Heart left ventricle (tissue), 16 donors: ENCODE measurements at places on chromosomes 11 and 22.

DNA sequence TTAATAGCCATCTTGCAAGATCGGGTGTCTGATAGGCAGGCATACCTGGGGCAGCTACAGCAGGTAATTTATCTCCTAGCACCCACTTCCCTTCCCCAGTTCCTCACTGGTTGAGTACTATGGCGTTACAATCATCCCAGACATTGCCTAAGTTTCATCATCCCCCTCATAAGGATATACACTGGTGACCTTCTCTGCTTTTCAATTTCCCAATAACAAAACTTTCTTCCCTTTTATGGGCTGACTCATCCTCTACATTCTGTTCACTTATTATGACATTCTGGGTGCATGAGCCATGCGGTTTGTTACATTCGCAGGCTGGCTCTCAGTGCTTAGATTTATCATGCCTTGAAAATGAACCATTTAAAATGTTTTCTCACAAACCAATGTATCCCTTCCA is 5.0 kb upstream of the MRPL11 start:
- DNase-seq, result no peak

DNA sequence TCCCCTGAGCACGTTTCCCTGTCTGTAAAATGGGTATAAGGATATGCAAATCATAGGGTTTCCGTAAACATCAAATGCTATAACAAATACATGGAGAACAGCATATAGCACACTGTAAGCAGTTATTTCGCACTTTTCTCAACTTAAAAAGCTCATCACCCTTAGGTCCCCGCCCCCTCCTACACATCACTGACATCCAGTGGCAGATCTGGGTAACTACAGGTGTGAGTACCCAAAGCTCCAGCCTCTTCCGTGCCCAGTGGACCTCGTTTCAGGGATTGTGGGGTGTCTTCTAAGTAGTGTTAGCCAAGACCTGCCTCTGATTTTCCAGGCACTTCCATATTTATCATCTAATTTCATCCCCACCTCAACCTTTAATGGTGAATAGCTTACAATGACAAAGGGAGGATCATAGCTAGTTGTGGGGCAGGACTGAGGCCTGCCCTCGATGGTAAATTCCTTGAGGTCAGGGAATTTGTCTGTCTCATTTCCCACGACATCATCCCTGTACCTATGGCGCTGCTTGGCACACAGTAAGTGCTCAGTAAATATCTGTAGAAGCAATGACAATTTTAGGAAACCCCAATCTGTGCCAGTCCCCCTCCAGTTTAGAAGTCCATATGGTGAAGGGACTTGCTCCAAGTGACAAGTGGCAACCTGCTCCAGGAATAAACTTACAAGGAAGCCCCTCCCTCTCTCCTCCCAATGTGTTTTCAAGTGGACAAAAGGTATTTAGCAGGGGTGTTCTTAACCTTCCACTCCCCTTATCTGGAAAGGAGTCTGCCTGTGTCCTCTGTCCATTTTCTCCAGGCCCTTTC is 340.5 kb downstream of the TENM4 start:
- DNase-seq, result no peak

DNA sequence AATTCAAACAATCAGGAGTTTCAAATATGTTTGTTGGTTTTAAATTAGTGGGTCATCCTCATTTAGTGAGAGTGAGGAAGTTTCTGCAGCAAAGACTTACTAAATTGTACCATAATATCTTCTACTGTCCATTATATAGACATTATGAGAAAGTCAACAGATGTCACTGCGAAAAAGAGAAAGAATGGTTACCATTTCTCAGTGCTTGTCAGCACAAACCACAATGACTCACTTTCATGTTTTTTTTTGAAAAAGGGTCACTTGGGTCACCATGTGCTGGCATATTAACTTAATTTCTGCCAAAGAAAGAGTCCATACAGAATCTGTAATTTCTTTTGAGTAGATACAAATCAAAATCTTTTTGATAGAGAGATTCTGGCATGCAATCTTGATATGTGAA is 924.6 kb upstream of the FAT3 start:
- DNase-seq, result no peak

- no peak for DNase-seq
Observed at GRCh38 chr11:119120639-119121007, 757 bp upstream of the HINFP start.

DNA sequence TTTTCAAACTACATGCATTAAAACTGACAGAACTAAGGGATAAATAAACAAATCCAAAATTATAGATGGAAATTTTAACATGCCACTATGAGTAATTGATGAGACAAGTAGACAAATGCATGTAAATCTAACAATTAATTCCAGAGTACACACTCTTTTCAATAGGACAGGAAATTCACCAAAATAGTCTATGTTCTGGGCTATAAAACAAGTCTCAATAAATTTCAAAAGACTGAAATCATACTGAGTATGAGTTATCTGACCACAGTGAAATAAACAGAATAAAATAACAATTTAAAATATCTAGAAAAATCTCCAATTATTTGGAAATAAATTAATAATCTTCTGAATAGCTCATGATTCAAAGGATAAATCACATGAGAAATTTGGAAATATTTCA is 38.5 kb upstream of the ME3 start:
- no peak for DNase-seq

DNA sequence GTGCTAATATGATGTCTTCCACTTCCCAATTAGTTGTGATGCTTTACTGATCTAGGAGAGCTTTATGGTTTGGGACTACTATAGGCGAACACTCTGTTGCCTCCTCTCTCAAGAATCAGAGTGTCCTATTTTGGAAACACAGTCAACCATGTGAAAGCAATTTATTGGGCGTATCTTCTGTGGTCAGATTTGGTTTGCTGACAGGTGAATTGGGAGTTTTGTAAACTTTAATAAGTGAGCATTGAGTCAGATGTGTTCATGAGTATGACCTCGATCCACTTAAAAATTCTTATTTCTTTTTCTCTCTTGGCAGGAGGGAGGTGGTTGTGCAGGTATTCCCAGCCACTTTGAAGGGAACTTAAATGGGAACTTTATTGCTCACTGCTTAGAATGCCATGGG is 4.4 kb downstream of the CAT start:
- no peak for DNase-seq

GRCh38 chr11:119290894-119291497 is 25.9 kb downstream of the MCAM start:
- no peak for DNase-seq

DNA sequence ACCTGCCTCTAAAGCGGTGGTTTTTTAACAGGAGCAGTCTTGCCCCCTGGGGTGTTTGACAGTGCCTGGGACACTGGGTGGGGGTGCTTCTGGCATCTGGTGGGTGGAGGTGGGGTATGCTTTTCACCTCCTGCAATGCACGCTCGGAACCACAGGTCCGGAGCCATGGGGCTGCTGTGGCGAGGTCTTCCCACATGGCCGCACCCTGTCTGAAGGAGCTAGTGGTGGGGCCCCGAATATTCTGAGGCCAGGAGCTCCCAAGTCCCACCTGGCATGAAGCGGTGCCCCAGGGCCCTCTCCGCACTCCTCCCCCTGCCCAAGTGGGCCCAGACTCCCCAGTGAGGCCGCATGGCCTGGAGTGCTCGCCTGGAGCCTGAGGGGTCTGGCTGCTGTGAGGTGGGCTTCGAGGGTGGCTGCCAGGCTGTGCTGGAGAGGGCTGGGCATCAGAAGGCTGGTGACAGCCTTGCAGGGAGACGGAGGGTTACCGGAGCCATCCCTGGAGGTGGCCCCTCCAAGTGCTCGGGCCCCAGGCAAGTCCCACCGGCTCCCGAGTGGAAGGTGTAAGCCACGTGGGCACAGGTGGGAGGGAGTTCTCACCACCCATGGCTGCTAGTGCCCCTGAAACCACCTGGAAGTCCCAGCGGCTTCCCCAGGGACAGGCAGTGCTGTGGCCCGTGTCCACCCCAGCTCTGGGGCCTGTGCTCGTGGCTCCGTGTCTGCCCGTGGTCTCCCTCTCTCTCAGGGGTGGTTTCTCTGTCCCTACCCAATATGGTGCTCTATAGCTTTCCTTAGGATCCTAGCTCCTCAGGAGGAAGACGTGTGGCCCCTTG is 15.1 kb downstream of the TBX1 start:
- peak; percentile 40 for DNase-seq

DNA sequence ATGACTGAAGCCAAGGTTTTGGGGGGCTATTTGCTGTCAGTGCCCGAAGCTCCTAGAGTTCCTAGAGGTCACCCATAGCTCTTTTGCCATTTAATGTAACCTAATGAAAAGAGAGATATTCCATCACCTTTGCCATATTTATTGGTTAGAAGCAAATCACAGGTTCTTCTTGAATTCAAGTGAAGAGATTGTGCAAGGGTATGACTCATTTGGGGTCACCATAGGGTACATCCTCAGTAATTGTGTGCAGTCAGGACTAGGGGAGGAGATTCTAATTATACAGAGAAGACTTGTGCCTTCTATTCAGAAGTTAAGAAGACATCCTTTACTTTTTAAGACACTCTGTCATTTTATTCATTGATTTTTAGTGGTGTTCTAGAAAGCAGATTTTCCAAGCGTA is 6.9 kb upstream of the PRAME start:
- DNase-seq, result no peak

GRCh38 chr22:44099696-44100095 is 75.6 kb downstream of the PARVB start:
- DNase-seq, result no peak

DNA sequence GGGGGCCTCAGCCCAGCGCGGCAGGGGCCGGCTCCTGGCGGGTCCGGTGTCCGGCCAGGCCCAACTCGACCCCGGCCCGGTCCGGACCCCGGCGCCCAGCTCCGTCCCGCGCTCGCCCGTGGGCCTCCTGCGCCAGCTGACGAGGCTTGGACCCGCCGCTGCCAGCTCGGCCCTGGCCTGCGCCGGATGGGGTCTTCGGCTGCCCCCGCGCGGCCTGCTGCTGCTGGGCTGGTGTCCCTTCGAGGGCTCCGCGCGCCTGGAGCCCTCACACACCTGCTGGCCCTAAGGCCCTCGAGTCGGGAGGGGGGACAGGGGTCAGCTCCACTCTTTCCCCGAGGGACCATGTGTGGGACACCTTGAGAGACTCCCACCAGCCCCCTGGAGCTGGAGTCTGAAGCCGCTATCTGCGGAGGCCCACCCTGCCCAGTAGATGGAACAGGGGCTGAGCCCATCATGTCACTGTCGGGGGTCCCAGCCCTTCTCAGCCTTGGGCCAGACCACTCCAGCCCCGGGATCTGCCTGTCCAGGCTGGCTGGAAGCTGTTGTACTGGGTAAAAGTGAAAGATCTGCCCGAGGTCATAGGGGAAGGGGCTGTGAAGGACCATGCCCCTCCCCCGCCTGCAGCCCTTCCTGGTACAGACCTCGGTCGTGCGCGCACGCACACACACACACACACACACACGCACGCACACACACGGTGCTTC is 768 bp upstream of the CDKN1C start:
- no peak for DNase-seq

DNA sequence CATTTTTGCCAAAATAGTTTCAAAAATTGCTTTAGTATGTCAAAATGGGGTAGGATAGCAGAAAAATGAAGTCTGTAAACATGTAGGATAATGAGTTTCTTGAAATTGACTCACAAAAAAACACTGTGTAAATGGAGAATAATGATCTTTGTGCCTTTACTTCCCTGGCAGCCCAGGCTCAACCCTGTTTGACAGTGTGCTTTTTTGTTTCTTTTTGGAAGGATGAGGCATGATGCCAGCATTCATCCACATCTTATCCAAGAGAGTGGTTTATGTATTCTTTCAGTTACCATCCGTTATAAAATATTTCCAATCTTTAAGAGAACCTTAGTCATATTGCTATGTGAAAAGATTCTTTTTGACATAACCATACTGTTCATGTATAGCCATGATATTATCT is 70.6 kb downstream of the ARHGAP42 start:
- no peak for DNase-seq

GRCh38 chr22:40396882-40397281 is 26.5 kb downstream of the SGSM3 start:
- no peak for DNase-seq

DNA sequence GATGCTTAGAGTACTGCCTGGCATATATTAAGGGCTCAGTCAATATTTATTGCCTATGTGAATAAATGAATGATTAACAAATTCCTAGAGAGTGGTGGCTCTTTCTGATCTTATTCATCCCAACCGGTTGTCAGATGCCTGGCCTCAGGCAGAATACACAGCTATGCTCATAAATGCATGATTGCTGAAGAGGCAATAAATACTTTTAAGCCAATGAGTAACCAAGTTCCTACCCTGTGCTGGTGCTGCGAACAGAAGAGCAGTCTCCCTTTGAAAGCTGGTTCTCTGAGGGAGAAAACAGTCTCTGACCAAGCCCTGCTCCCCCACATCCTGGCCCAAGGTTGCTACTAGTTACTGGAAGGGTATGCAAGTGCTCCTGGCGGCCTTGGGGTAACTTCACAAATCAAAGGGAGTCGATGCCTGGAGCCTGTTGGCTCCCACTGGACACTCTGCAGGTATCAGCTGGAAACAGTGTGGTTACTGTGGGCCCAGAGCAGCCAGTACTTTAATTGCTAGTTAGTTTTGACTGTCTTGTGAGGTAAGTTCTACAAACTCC is 2.8 kb downstream of the USH1C start:
- DNase-seq, result no peak

DNA sequence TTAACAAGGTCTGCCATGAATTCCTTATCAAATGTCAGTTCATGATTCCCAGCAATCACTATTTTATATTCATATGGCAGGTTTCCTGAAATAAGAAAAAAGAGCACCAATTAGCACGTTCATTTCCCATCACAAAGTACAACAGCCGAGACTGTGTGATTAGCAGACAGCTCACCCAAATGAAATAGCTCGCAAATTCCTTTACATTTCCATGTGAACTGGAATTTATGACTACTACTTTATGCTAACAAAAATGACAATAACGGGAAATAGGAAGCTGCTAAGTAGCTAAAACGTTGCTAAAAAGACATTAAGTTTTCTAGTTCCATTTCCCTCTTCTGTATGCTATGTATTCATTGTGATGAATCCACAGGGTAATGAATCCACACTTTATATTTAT is 90.7 kb downstream of the MPPED2 start:
- no peak for DNase-seq

DNA sequence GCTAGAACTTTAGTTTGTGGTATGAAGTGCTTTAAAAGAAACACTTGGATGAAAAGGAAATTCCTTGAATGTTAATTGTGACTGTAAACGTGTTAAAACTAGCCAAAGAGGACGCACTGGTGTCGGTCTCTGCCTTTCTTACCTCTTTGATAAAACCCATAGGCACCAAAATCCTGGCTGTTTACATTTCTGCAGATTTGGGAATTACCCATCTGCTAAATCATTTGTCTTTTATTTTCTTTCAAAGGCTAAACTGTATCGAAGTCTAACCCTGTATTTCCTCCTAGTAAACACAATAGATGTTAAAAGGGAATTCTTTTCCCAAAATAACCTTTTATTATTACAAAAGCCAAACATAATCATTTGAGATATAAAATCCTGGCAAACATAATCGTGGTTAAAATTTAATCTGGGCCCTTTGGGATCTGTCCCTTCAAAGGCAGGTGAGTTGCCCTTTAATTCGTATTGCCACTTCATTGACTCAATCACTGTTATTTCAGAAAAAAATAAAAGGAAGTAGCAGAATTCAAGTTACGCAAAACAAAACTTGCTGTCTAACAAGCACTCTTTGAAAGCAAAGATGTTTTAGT is 2.4 kb downstream of the RASSF10 start:
- no peak for DNase-seq
